ENCODE measurements at places on chromosomes 4 and X. TPM values are rescaled to one million over a fixed set of nuclear protein-coding genes. Genes with fewer than 3 reads are reported as not detected.
A peak's percentile ranks its signal among the peaks of the same experiment; 100 is the strongest.

DNA sequence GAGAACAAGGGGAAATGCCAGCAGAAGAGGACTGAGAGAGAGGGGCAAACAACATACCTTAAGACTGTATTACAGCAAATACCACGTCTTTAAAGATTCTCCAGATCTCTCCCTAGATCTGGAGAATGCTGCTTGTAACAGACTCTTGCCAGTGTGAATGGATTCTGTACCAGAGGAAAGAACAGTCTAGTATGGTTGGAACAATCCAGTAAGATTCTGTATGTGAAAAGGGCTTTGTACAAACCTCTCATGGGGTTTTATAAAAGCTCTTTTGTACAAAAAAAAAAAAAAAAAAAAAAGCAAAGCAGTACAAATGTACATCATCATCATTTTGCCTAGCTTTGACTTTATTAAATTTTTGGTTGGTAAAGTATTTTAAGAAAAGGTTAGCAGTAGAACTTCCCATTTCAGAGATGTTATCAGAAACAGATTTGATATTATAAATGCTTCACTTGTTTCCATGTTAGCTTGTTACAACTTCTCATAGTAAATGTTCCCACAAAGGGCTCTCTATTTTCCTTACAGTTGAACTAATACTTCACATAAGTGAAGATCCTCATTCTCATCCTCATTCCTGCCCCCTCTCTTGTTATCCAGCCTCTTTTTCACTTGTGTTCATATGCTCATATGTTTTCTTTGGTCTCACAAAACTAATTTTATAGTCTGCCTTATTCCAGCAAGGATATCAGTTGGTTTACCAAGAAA lies 144.2 kb downstream of the EDA start:
- no peak for DNase-seq

- no peak for DNase-seq
Measured at GRCh38 chr4:58732973-58733372, 1622.8 kb upstream of the IGFBP7 start.

- peak; percentile 76 for DNase-seq
Measured at GRCh38 chr4:153497988-153498967, 32.1 kb downstream of the TMEM131L start.

DNA sequence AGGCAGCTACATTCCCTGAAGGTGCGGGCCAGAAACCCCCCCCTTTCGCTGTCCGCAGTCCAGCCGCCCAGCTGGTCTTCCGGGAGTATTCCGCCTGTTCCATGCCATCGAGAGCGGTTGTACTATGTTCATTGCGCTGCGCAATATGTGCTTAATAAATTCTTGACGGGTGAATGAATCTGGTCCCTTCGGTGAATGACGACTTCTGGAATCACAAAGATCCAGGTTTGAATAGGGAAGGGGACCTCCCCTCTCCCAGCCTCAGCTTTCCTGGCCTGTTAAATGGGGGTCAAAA lies 777 bp upstream of the TFE3 start:
- DNase-seq = no peak

The DSPP gene
- polyA plus RNA-seq = not detected
